Activated CD4-positive, alpha-beta T cell treated with anti-CD3 and anti-CD28 coated beads for 1 hour (primary cell): ENCODE measurements at places on chromosomes 1 and 21.
A peak's percentile ranks its signal among the peaks of the same experiment; 100 is the strongest.

GRCh38 chr1:174874331-174875053, 125.3 kb upstream of the CACYBP start:
- DNase-seq = no peak

- DNase-seq = no peak
Observed at GRCh38 chr1:150410582-150411101, 46.7 kb downstream of the RPRD2 start.

GRCh38 chr1:184113251-184113650, 61.7 kb downstream of the TSEN15 start:
- DNase-seq = no peak

DNA sequence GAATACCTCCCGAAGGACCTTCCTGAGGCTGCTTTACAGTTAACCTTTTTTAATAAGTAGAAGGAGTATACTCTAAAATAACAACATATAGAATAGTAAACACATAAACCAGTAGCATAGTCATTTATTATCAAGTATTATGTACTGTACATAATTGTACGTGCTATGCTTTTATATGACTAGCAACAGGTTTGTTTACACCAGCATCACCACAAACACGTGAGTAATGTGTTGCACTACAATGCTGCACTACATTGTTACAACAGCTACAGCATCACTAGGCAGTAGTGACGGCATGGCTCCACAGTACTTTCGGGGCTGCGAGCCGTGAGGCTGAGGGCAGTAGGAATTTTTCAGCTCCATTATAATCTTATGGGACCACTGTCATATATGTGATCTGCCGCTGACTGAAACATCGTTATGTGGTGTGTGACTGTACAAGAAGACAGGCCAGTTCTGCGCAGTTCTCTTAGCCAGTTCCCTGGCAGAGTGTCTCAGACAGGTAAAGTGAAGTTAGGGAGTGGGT, 82.8 kb upstream of the LRRC8D start:
- no peak for DNase-seq

DNA sequence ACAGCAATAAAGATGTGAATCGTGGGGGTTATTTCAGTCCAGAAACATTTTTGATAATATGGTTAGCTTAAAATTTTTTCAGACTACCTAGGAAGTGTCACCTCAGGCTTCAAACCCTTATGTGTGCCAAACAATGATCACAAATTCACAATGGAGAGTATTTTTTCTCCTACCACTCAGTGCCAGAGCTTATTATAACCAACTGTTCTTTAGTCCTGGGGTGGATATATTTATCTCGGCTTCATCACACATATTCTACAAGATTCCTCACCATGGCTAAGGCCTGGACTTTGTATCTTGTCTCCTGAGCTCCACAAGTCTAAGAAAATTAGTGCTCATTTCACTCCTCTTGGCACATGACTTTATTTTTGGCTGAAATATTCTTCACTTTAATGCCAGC, 629.1 kb downstream of the RWDD3 start:
- no peak for DNase-seq

DNA sequence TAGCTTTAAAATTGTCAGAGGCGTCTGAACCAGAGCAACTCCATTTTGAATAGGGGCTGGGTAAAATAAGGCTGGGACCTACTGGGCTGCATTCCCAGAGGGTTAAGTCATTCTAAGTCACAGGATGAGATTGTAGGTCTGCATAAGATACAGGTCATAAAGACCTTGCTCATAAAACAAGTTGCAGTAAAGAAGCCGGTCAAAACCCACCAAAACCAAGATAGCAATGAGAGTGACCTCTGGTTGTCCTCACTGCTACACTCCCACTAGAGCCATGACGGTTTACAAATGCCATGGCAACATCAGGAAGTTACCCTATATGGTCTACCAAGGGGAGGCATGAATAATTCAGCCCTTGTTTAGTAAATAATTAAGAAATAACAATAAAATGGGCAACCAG, 143.6 kb downstream of the GABPA start:
- DNase-seq = no peak

DNA sequence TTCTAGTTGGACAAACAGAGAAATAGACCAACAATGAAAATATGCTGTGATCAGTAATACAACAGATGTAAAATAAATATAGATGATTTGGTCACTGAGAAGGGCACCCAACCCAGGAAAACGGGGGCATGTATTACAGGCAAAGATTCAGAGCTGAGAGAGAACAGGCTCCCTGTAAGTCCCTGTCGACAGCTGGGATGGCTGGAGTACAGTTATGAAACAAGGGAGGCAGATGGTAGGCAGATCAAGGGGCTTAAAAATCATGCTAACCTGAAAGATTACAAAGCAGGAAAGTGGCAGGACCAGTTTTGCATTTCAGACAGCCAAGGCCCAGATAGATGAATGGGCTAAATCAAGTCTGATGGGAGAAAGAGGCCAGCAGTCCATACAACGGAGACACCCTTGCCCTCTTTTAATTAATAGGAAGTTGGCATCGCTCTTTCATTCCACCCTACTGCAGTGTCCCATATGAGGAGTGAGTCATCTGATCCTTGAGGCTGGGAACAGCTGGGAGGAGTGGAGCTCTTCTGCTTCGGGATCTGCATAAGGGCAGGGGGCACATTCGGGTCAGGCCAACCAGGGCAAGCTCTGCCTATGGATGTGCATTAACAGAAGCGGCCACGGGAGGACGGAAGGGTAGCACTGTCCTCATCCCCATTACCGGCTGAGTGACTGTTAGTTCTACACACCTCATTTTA, 171.1 kb downstream of the DAB1 start:
- DNase-seq = no peak

DNA sequence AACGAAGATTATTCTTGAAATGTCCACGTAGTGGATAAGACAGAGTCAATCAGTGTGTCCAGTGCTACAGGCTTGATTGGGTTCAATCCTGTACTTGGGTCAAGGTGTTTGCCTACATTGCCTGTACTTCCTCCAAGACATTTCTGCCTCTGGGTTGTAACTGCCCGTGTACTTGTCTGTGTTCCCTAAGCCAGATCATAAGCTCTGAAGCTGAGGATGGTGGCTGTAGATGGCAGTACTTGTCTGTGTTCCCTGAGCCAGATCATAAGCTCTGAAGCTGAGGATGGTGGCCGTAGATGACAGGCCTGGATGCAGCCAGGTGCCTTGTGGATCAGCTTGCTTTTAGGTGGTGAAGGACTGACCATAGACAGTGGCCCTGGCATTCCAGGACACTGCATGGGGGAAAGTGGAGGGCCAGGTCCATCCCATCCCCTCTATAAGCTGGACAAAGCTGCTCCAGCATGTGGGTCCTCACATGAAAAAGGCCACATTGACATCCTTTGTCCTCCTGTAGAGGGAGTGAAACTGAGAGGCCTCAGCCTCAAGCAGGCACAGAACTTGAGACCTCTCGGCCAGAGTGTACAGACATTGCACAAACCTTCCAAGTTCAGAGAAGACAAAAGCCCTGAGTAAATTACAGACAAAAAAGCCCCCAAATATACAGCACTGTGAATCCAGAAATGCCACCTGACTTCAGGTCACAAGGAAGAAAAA, 2.0 kb upstream of the SRM start:
- no peak for DNase-seq

DNA sequence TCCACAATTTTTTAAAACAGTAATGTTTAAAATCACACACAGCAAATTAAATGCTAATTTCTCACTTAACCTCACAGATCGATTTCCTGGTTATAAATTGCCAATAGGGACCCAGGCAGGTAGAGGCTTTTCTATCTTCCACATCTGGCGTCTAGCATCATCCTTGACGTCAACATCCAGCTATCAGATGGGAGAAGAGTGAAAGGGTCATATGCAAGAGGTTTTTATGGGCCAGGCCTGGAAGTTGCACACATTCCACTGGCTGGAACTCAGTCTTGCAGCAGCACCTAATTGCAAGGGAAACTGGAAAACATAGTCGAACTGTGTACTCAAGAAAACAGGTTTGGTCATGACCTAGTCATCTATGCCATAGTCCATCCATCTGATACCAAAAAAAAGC, 6.0 kb upstream of the EEIG2 start:
- DNase-seq = no peak

DNA sequence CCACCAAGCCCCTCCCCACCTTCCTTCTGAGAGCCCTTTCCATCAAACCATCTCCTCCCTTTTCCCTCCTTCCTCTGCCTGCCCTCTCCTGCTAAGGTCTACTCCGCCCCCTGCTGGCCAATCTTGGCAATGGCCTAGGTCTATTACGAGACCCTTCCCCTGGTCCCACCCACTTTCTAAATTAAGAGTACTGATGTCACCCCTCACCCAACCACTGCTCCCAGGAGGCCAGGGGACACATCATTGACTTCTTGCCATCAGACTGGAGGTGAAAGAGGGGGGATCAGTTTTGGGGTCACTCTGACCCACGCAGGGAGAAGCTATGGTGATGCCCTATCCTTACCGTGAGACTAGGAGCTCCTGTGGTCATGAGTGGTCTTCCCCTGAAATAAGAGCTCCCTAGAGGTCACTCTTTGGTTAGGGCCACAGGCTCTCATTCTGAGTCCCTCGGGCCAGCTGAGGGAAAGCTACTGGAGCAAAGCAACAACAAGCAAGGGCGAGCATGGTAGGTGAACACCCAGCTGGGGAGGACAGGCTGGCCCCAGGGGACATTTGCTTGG, 34.6 kb upstream of the S100A7 start:
- peak; percentile 53 for DNase-seq

DNA sequence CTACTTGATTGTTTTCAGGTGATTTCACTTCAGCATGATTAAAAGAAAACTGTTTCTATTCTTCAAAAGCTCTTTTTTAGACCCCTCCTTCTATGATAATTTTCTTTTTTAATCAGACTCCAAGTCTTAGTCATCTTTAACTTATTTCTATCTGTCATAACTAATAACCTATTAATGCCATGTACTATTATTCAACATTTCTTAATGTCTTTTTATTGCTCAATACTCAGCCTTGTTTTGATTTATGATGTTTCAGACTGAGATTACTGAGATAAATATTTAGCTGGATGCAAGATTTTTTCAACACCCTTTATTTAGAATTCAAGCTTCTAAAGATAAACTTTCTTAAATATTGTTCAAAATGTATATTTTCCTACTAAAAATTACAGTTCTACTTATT, 53.6 kb downstream of the ATP6V1G3 start:
- no peak for DNase-seq

DNA sequence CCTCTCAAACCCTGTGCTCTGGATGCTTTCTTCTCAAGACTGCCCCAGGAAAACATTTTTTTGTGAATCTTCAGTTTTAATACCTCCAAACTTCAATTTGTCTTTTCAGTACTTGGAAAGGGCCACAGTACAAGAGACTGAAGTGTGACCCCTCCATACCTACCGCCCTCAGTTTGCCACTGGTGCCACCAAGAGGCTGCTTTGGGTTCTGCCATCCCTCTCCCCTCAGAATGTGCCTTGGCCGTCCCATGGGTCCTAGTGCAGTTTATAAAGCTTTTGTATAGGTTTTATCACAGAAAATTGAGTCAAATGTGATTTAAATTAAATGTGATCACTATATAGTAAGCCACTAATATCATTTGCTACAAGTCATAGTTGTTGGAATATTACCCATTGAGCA, 60.8 kb upstream of the PGD start:
- no peak for DNase-seq

DNA sequence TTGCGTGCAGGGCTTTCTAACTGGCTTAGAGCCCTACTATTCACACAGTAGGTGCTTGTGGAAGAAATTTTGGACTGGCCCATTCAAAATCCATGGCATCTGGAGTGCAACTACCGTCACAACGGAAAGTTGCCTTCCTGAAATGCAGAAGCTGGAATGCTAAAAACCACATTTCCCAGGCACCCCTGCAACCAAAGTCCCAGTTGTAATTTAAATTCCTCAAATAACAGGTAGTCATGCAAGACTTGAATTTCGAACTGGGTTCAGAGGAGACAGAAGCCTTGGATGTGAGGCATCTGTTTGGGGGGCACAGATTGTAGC, 186.7 kb downstream of the TOMM20 start:
- DNase-seq = no peak

DNA sequence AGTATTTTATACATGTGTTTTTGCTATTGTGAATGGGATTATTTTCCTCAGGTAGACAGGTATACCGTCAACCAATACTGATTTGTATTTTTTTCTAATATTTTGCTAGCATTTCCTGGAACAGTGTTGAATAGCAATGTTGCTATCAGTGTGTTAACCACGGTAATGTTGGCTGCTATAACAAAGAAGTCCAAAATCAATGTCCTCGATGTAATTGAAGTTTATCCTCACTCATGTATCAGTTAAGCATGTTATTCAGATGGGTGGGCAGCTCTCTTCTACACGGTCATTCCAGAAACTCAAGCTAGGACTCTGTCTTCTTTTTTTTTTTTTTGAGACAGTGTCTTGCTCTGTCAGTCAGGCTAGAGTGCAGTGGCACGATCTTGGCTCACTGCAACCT, 24.3 kb downstream of the DOP1B start:
- no peak for DNase-seq

DNA sequence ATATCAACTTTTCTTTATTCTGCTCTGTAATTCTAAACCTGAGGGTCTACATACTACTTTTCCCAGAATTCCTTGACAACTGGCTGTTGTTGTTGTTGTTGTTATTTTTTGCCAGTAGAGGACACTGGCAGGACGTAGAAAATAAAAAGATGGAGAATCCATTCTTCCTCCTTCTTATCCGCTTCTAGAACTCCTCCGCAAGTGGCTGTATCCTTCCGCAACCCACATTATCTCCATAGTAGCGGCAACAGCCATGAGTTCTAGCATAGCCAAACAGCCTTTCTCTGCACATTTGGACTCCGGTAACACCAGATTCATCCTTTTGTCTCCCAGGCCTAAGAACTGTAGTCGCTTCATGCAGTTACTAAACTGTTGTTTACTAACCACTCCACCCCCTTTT, 91.1 kb upstream of the CACHD1 start:
- DNase-seq = no peak

DNA sequence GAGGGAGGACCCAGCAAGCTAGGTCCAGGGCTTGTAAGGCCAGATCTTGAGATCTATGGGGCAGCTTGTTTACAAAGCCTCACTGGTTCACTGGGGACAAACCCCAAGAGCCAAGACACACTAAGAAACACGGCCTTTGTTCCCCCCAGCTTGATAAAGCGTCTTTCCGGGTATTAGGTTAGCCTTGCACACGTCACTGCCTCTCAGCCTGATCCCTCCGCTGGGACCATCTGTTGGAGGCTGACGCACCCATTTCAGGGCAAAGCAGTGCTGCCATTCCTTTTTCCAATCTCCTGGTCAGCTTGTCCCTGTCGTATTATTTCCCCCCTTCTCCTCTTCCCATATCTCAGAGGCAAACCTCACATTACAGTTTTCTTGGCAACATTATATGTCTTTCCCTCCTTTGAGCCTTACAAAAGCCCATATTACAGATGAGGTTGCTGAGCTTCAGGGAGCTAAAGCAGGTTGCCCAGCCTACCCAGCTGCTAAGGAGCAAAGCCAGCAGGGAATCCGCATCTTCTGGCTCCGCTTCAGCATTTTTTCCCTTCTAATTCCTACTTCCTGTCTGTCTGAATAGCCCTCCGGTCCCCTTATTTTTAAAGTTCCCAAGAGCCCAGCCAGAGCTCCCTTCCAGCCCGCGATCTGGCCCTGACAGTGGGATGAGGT, 4.1 kb downstream of the HEYL start:
- DNase-seq = no peak

- no peak for DNase-seq
Observed at GRCh38 chr1:16430606-16431005, 6.6 kb downstream of the SPATA21 start.
